ENCODE measurements at places on chromosomes 4 and X.

GRCh38 chr4:33323393-33323792 lies 2603.2 kb downstream of the PCDH7 start:
- no peaks in the 10 kb centered on the region for H3K4me1 ChIP-seq
- DNase-seq, result no peak
- H3K4me3 ChIP-seq, result no peak overlapping the region
- no peak overlapping the region for H3K27ac ChIP-seq
- no peaks in the 10 kb centered on the region for H3K27me3 ChIP-seq

DNA sequence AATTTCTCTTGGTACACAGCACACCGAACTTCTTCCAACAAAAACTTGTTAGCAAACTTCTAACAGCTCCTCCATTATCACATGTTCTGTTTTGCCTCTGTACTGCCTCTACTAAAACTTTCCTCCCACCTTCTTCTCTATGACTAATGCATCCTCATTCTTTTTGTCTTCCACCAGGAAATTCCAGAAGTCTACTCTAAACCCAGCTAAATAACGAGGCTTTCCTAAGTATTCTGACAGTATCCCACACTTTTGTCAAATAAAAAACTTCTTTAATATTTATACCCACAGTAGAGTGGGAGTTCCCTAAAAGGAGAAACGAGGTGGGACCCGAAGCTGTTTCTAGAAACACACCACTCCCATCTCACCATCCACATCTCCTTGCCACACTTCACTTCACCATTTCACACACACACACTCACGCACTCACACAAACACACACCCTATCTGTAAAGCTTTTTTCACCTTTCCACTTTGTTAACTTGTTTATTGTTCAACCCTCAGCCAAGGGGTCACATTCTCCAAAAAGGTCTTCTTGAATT lies 280.3 kb downstream of the ARAP2 start:
- no peaks in the 10 kb centered on the region for H3K36me3 ChIP-seq
- no peak overlapping the region for H3K4me3 ChIP-seq
- no peaks in the 10 kb centered on the region for H3K4me1 ChIP-seq
- peak overlapping the region; percentile 34 for H3K27ac ChIP-seq
- DNase-seq, result peak; percentile 68

DNA sequence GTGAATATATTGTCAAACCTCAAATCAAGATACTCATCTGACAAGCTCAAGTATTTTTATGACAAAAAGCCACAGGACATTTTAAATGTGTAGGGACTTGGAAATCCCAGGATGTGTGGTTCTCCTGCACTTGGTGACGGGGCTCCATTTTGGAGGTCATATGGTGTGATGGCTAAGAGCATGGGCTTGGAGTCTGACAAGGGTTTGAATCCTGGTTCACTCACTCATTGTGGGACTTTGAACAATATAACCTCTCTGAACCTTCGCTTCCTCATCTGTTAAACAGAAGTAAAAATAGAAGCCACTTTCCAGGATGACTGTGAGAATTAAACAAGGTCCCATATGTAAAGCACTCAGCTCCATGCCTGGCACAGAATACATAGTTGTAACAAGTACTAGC lies 99.6 kb downstream of the SMIM20 start:
- no peak for DNase-seq
- no peaks in the 10 kb centered on the region for H3K36me3 ChIP-seq
- no peaks in the 10 kb centered on the region for H3K27me3 ChIP-seq
- H3K27ac ChIP-seq, result no peak overlapping the region

GRCh38 chr4:148530114-148530513 lies 87.9 kb upstream of the NR3C2 start:
- no peaks in the 10 kb centered on the region for H3K36me3 ChIP-seq
- H3K4me3 ChIP-seq, result no peak overlapping the region
- H3K27ac ChIP-seq, result no peak overlapping the region
- no peaks in the 10 kb centered on the region for H3K4me1 ChIP-seq

- H3K27me3 ChIP-seq, result no peaks in the 10 kb centered on the region
- DNase-seq, result peak; percentile 61
- H3K36me3 ChIP-seq, result no peaks in the 10 kb centered on the region
- H3K27ac ChIP-seq, result no peak overlapping the region
Observed at GRCh38 chr4:53916431-53916889, 147.9 kb downstream of the CHIC2 start.

DNA sequence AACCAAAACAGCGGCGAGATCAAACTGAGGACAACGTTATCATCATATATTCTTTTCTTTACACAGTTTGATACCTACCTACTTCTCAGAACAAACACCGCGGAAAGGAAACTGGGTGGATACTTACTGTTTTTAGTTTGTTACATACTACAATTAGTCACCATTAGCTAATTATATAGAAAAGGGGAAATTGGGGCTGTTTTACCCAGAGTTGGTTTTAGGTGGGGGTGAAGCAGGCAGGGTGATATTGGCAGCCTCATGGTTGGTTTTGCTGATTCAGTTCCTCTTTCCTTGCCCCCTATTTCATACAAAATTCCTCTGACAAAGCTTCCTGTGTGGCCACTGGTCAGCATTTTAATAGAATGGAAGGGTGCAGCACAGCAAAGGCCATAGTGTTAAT lies 77.8 kb downstream of the SORBS2 start:
- H3K4me3 ChIP-seq, result no peak overlapping the region
- H3K27me3 ChIP-seq, result no peaks in the 10 kb centered on the region
- H3K27ac ChIP-seq, result no peak overlapping the region

- no peaks in the 10 kb centered on the region for H3K36me3 ChIP-seq
- DNase-seq, result no peak
- H3K27ac ChIP-seq, result no peak overlapping the region
- H3K4me1 ChIP-seq, result peaks cover 7% of the 10 kb centered on the region
- H3K27me3 ChIP-seq, result no peaks in the 10 kb centered on the region
Observed at GRCh38 chr4:79869597-79870237, 203.3 kb downstream of the ANTXR2 start.

- no peaks in the 10 kb centered on the region for H3K36me3 ChIP-seq
- no peak overlapping the region for H3K27ac ChIP-seq
- DNase-seq, result no peak
- H3K4me3 ChIP-seq, result no peak overlapping the region
- H3K4me1 ChIP-seq, result no peaks in the 10 kb centered on the region
Observed at GRCh38 chr4:175090116-175090515, 172.0 kb downstream of the ADAM29 start.

DNA sequence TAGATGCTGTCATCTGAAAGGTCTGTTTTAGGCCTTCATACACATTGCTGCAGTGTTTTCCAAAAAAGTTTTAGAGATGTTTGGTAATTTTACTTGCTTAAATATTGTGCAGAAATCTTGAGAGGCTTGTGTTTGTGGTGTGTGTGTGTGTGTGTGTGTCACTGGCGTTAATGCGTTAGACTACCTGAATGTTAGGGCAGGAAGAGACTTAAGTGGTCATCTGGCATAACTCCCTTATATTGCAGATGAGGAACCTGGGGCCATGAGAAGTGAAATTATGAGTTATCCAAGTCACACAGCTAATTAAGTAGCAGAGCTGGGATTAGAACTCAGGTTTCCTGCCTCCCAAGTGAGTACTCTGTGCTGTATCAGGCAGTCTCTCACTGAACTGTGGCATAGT lies 1.4 kb downstream of the LSM6 start:
- H3K27me3 ChIP-seq, result no peaks in the 10 kb centered on the region
- H3K4me1 ChIP-seq, result peaks cover 4% of the 10 kb centered on the region
- no peak overlapping the region for H3K27ac ChIP-seq
- peak overlapping the region; percentile 79 for H3K4me3 ChIP-seq

DNA sequence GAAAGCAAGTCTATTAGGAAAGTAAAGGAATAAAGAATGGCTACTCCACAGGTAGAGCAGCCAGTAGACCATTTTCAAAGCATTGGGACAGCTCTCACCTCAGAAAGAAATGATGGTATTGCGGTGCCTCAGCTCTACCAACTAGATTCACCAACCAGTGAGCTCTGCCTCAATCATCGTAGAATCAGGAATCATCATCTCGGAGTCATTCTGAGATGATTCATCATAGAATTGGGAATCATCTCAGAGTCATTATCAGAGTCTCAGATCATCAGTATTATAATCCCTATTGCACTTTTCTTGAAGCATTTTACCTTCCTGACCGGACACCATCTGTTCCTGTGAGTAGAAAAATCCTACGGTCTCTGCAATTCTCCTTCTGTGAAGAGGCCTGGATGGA lies 17.5 kb upstream of the SAT1 start:
- H3K27me3 ChIP-seq, result no peaks in the 10 kb centered on the region
- H3K36me3 ChIP-seq, result no peaks in the 10 kb centered on the region
- DNase-seq, result no peak
- H3K4me1 ChIP-seq, result no peaks in the 10 kb centered on the region
- no peak overlapping the region for H3K27ac ChIP-seq
- H3K4me3 ChIP-seq, result no peak overlapping the region

DNA sequence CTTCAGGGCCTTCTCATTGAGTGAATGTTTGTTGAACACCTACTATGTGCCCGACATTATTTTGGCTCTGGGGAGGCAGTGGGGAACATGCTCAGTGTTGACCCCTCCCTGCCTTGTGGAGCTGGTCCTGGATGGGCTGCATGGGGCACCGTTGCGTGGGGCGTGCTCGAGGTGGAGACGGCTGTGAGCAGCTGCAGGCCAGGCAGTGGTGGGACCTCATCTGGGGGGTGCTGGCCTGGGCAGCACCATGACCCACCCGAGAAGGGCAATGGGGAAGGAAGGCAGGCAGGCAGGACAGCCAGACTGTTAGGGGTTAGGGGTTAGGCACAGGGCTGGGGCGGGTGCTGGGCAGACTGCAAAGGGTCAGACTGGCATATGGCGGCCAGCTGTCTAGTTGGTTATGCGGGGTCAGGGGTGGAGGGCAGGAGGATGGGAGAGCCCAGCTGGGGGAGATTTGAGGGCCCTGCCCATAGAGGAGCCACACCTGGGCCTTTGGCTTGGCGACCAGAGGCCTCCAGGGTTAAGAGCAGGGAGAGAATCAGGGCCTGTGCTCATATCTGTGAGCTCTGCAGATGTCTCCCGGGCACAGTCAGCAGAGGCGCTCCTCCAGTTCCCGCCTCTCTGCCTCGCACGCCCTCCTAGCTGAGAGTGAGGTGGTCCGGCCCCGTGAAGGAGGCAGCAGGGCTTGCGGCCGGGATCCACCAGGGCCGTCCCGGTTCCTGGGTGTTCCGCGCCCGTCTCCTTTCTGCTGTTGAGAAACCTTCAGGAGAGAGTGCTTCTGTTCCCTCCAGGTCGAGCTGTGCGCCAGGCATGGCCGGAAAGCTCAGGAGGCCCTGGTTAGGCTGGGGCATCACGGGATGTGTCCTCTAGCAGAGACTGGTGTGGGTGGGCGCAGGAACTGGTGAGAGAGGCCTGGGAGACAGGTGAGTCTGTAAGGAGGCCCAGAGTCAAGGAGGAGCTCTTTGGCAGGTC lies 73.3 kb downstream of the RGS12 start:
- H3K4me3 ChIP-seq, result no peak overlapping the region
- H3K4me1 ChIP-seq, result peaks cover 18% of the 10 kb centered on the region

DNA sequence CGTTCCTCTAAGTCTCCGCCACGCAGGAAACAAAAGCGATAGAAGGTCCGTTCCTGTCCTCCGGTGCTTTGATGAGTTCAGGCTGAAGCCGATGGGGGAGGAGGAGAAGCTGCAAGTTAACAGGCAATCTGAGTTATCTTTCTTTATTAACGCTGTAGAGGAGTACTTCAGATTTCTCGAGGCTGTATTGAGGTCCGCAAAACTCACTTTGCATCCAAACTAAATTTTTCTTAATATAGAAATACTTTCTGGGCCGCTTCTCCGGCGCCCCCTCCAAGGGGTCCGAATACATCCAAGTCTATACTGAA lies 395 bp upstream of the SOWAHB start:
- no peak for DNase-seq
- H3K4me1 ChIP-seq, result peaks cover 10% of the 10 kb centered on the region
- H3K4me3 ChIP-seq, result peak overlapping the region; percentile 49
- H3K27me3 ChIP-seq, result peaks cover 40% of the 10 kb centered on the region
- no peak overlapping the region for H3K27ac ChIP-seq

DNA sequence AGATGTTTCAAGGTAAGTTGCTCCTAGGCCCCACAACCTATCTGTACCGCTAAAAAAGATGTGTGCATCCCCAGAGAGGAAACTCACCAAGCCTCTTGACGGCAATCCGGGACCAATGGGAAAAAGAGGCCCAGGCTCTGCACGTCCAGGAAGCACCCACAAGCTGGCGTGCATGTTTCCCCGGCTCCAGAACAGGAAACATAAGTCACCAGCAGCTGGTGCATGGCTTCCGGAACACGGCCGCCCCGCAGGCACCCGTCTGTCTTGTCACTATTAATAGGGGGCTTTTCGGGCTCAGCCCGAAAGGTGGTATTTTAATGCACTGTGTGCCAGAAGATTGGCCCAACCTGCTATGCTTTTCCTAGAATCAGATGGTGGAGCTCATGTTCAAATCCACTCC lies 22.2 kb downstream of the CRMP1 start:
- no peak overlapping the region for H3K27ac ChIP-seq
- H3K27me3 ChIP-seq, result no peaks in the 10 kb centered on the region
- H3K4me3 ChIP-seq, result no peak overlapping the region
- H3K4me1 ChIP-seq, result peaks cover 14% of the 10 kb centered on the region
- H3K36me3 ChIP-seq, result no peaks in the 10 kb centered on the region
- DNase-seq, result no peak

GRCh38 chr4:174996079-174996478 lies 77.9 kb downstream of the ADAM29 start:
- H3K4me3 ChIP-seq, result no peak overlapping the region
- DNase-seq, result no peak
- H3K27me3 ChIP-seq, result no peaks in the 10 kb centered on the region
- H3K27ac ChIP-seq, result no peak overlapping the region
- H3K4me1 ChIP-seq, result peaks cover 2% of the 10 kb centered on the region

DNA sequence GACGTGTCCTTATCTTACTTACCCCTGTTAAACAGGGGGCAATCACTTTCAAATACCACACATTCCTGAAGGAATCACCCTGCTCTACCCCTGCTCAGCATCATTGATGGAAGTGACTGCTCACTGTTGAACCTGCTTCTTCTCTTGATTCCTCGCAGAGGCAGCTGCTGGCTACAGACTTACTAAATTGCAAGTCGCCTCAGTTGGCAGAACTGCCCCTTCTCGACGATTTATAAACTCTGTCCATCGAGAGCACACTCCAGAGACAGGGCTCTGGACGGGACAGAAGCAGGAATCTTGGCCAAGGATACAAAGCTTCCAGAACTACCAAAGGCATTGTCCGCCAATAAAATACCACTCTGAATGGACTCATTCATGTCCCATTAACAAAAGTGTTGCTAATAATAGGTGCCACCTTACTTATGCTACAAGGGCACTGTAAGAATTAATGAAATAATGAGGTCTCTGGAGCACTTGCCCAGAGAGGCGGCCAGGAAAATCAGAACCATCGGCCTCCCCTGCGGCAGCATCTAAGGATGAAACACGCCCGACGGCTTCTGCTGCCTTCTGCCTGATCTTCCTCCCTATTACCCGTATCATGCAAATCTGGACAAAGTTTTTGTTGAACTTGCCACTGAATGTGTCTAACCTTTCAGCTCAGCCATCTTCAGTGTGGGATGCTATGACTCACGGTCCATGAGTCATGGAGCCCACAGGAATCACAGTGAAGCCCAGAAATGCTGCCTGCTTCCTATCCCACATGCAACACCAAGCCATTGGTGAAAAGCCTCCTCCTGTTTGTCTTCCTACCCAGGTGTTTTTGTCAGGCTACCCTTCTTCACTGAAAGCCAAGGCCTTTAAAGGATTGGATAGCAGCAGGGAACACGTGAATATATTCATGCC lies 164.9 kb downstream of the MAML3 start:
- H3K27me3 ChIP-seq, result no peaks in the 10 kb centered on the region
- no peaks in the 10 kb centered on the region for H3K36me3 ChIP-seq
- H3K4me1 ChIP-seq, result peaks cover 14% of the 10 kb centered on the region
- DNase-seq, result peak; percentile 98
- peak overlapping the region; percentile 27 for H3K4me3 ChIP-seq

- DNase-seq, result no peak
- H3K4me1 ChIP-seq, result no peaks in the 10 kb centered on the region
Observed at GRCh38 chrX:79400623-79401022, 33.5 kb upstream of the ITM2A start.

- H3K27me3 ChIP-seq, result no peaks in the 10 kb centered on the region
- H3K27ac ChIP-seq, result peak overlapping the region; percentile 90
- H3K36me3 ChIP-seq, result no peaks in the 10 kb centered on the region
Observed at GRCh38 chr4:25813448-25814106, 49.2 kb downstream of the SEL1L3 start.

Data from astrocyte (in vitro differentiated cells and primary cell).